ENCODE measurements at places on chromosomes 11 and 22.

DNA sequence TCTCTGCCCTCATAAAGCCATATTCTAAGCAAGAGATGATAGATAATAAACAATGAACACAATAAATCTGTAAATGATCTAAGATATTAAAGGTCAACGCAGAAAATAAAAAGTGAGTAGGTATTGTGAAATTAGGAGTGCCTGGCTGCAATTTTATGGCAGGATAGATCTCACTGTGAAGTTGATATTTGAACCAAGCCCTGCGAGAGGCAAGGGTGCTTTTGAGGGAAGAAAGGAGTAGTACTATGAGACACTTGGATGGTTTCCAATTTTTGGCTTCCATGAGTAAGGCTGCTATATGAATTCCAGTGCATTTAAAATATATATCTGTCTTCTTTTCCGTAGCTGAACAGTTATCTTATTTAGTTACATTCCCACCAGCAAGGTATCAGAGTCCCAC lies 720.0 kb upstream of the CNTN5 start:
- ATAC-seq = no peak

- ATAC-seq = no peak
Measured at GRCh38 chr11:26234451-26234850, 97.5 kb upstream of the ANO3 start.

DNA sequence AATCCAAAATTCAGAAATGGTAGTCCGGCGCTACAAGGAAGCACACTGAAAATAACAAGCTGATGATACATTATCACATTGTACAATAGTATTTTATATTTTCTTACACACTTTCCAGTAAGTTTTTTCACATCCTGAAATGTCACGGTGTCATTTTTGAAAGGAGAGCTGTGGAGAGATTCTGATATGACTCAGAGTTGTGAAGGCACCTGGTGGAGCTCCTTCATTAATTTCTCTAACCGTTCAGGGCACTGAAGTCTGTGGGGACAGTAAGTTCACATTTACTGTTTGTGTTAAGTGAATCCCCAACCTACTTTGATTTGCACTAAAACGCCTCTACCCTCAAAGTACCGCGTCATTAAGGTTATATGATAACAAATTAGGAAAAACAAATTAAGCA lies 13.3 kb downstream of the LDHAL6A start:
- no peak for ATAC-seq

DNA sequence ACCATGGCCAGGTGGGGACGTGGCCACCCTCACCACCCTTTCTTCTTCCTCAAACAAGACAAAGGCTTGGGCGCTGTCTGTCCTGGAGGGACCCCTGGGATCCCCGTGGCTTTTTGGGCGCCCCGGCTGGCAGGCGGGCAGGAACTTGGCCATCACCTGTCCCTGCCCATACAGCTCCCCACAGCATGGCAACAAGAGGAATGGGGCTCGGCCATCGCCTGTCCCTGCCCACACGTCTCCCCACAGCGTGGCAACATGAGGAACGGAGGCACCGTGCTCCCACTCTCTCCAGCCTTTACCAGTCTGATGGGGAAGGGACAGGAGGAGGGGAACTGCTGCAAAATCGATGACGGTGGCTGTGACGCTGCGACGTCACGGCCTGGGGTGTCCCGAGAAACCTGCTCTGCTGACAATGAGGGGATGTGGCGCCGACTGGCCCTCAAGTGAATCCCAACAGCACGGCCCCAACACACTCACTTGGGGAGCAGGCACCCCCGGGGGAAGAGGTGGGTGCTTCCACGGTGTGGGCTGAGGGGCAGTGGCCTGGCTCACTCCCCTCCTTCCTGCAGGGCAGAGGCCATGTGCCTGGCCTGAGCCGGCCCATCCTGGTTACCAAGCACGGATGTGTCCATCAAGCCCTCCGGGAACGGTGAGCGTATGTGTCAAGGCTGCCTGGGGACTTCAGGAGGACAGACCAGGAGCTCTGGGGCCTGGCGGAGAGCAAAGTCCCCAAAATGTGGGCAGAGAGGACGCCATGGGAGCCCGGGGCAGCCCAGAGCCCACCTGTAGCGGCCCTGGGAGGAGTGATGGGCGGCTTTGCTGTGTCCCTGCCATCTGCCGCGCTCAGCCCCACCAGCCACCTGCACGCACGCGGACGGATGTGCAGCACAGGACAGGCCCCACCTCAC lies 30.4 kb downstream of the TOLLIP start:
- ATAC-seq = no peak

DNA sequence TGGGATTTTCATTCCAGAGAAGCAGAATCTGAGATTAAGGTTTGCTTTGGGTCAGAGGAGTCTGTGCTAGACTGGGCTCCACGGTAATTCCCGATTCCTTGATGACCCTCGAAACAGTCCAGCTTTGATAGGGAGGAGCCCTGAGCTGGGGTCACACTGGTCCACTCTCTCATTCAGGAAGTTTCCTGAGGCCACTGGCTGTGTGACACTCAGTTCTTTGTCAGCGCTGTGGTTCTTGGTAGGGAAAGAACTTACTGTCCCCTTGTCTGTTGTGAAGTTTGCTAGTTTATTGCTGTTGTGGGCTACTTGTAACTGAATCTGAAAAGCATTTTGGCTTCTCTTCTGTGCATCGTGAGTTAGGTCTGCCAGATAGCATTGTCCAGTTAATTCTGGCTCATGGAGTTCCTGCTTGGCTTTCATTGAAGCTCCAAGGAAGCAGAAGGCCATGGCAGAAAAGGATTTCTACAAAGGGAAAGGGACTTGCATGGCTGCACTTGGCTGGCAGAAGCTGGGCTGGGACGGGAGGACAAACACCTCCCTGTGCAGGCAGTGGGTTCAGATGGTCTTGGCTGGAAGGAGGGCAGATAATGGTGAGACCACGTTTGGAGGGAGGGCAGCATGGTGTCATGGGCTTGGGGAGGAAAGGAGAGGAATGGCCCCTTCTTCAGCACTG lies 23.3 kb downstream of the BCR start:
- no peak for ATAC-seq

- ATAC-seq = no peak
Measured at GRCh38 chr11:105054723-105055493, 9.8 kb upstream of the CARD16 start.

- ATAC-seq = no peak
Measured at GRCh38 chr11:117423046-117423575, 95.5 kb downstream of the CEP164 start.

GRCh38 chr11:2381494-2382128 lies 4.5 kb downstream of the CD81 start:
- no peak for ATAC-seq

Measured in motor neuron (in vitro differentiated cells).